ENCODE measurements at places on chromosomes 11 and 22.

DNA sequence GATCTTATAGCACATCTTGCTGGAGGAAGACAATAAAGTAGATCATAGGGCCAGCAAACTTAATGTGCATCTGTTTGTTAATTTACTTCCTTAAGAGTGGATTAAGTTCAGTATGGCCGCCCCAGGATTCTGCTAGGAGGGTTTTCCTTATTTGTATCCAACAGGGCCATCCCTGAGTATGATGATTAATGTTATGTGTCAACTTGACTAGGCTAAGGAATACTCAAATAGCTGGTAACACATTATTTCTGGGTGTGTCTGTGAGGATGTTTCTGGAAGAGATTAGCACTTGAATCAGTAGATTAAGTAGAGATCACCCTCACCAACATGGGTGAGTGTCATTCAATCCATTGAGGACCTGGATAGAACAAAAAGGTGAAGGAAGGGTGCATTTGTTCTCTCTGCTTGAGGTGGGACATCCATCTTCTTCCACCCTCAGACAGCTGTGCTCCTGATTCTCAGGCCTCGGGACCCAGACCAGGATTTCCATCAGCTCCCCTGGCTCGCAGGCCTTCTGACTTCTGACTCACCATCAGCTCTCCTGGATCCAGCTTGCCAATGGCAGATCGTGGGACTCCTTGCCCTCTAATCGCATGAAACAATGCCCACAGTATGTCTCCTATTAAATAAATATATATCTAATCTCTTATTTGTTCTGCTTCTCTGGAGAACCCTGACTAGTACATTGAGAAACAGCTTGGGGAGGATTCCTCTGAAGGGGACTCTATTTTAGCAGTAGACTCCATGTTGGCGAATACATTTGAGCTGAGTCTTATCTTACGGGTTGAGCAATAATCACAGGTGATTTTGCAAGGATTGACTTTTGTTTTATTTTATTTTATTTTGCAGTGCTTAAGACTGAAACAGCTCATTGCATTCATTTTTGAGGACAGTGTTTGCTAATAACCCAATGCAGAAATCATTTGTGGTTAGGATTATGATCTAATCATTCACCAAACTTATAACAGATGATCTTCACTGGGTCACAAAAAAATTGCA is 9.0 kb upstream of the ZBTB44 start:
- no peak for DNase-seq
- H3K36me3 ChIP-seq, result no peaks in the 10 kb centered on the region
- H3K27ac ChIP-seq, result no peak overlapping the region
- H3K4me3 ChIP-seq, result no peak overlapping the region
- no peaks in the 10 kb centered on the region for H3K27me3 ChIP-seq

- no peaks in the 10 kb centered on the region for H3K4me1 ChIP-seq
- peaks cover 65% of the 10 kb centered on the region for H3K36me3 ChIP-seq
- H3K27ac ChIP-seq, result no peak overlapping the region
- H3K4me3 ChIP-seq, result no peak overlapping the region
- no peak for DNase-seq
Observed at GRCh38 chr11:61404103-61404502, 11.7 kb downstream of the TMEM216 start.

GRCh38 chr11:100766764-100767163 is 79.7 kb downstream of the ARHGAP42 start:
- H3K4me1 ChIP-seq, result no peaks in the 10 kb centered on the region
- H3K36me3 ChIP-seq, result no peaks in the 10 kb centered on the region
- no peak for DNase-seq
- H3K4me3 ChIP-seq, result no peak overlapping the region

DNA sequence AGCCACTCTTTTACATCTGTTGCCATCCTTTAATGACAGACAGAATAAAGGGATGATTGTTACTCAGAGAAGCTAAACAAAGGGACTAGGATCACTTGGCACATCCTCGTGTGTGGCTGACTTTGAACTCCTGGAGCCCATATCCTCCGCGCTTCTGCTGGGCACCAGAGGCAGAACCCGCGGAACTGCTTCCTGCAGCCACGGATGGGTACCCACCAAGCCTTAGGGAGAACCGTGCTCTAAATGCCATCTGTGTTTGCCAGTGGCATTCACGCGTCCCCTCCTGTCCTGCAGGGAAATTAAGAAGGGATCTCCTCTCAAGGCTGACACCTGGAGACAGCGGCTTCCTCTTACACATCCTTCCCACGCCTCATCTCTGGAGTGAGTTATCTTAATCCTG is 294.4 kb downstream of the NTM start:
- no peaks in the 10 kb centered on the region for H3K36me3 ChIP-seq
- H3K27me3 ChIP-seq, result no peaks in the 10 kb centered on the region
- DNase-seq, result no peak
- H3K27ac ChIP-seq, result no peak overlapping the region
- no peak overlapping the region for H3K4me3 ChIP-seq
- no peaks in the 10 kb centered on the region for H3K4me1 ChIP-seq

DNA sequence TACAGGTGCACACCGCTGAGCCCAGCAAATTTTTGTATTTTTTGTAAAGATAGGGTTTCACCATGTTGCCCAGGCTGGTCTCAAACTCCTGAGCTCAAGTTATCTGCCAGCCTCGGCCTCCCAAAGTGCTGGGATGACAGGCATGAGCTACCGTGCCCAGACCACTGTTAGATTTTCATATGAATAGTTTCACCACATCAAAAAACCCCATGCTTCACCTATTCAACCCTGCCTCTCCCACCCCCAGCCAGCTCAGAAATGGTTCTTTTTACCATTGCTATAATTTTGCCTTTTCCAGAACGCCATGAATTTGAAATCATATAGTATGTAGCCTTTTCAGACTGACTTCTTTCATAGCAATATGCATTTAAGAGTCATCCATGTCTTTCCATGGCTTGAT is 37.9 kb downstream of the CDPF1 start:
- H3K36me3 ChIP-seq, result peaks cover 63% of the 10 kb centered on the region
- no peak overlapping the region for H3K27ac ChIP-seq
- H3K4me1 ChIP-seq, result no peaks in the 10 kb centered on the region
- H3K27me3 ChIP-seq, result no peaks in the 10 kb centered on the region

- no peak overlapping the region for H3K4me3 ChIP-seq
- DNase-seq, result no peak
- no peaks in the 10 kb centered on the region for H3K36me3 ChIP-seq
- no peak overlapping the region for H3K27ac ChIP-seq
- H3K4me1 ChIP-seq, result no peaks in the 10 kb centered on the region
Observed at GRCh38 chr11:94379613-94380012, 21.6 kb downstream of the GPR83 start.

DNA sequence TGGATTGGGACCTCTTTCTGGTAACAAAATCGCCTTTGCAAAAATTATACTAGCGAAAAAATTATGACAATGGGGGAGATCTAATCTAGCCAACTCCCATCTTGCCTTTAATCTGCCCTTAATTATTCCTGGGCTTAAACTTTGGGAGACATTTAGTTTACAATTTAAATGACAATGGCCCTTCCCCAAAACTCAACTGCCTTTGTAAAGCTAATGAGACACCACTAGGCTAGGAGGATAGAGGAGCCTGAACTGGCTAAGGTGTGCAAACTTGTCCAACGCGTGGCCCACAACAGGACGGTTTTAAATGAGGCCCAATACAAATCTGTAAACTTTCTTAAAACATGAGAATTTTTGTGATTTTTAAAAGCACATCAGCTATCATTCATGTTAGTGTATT is 67.3 kb downstream of the RSF1 start:
- H3K36me3 ChIP-seq, result peaks cover 9% of the 10 kb centered on the region
- DNase-seq, result no peak
- no peaks in the 10 kb centered on the region for H3K4me1 ChIP-seq
- H3K27ac ChIP-seq, result no peak overlapping the region
- H3K4me3 ChIP-seq, result no peak overlapping the region
- no peaks in the 10 kb centered on the region for H3K27me3 ChIP-seq

GRCh38 chr11:78187366-78188285 is 800 bp downstream of the KCTD21 start:
- H3K27me3 ChIP-seq, result no peaks in the 10 kb centered on the region
- peaks cover 6% of the 10 kb centered on the region for H3K36me3 ChIP-seq
- H3K27ac ChIP-seq, result peak overlapping the region; percentile 92
- no peak for DNase-seq
- H3K4me1 ChIP-seq, result peaks cover 55% of the 10 kb centered on the region
- peak overlapping the region; percentile 85 for H3K4me3 ChIP-seq

DNA sequence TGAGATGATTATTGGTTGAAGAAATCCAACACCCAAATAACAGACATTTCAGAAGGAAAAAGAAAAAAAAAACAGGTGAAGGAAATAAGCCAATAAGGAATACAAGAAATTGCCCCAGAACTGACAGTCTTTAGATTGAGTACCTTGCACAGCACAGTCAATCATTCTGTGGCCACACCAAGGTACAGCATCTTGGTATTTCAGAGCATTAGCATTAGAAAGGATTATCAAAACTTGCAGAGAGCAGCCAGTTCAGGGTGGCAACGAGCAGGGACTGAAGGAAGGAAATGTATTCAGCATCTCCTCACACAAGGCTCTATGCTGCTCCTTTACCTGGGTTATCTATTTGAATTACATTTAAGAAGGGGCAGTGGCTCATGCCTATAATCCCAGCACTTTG is 2.1 kb downstream of the ADA2 start:
- H3K27me3 ChIP-seq, result no peaks in the 10 kb centered on the region
- H3K4me1 ChIP-seq, result no peaks in the 10 kb centered on the region
- DNase-seq, result no peak
- H3K36me3 ChIP-seq, result no peaks in the 10 kb centered on the region
- no peak overlapping the region for H3K27ac ChIP-seq

DNA sequence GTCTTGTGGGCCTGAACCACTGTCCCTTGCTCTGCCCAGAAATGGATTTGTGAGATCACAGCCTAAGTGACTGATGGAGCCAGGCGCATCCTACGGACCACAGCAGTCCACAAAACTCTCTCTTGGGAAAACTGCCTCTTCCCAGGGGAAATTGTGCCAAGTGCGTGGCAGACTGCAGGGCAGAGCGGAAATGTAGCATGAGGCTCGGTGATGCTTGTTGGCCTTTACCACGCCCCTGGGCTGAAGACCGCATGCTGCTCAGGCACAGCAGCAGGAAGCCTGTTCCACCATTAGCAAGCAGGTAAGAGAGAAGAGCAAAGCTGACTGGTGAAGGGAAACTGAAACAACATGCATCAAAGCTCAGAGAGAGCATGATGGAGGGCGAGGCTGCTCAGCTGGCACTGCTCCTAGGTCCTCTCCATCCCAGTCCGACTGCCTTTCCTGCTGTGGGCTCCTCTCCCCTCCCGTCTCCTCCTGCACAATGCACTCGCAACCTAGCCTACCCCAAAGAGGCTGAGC is 26.5 kb upstream of the SCARF2 start:
- H3K4me3 ChIP-seq, result no peak overlapping the region
- no peak overlapping the region for H3K27ac ChIP-seq
- H3K27me3 ChIP-seq, result no peaks in the 10 kb centered on the region
- H3K36me3 ChIP-seq, result no peaks in the 10 kb centered on the region
- H3K4me1 ChIP-seq, result no peaks in the 10 kb centered on the region

- no peak overlapping the region for H3K27ac ChIP-seq
- H3K36me3 ChIP-seq, result no peaks in the 10 kb centered on the region
- no peak for DNase-seq
- H3K4me3 ChIP-seq, result no peak overlapping the region
- no peaks in the 10 kb centered on the region for H3K4me1 ChIP-seq
Observed at GRCh38 chr22:33063611-33064010, 5.4 kb upstream of the SYN3 start.

DNA sequence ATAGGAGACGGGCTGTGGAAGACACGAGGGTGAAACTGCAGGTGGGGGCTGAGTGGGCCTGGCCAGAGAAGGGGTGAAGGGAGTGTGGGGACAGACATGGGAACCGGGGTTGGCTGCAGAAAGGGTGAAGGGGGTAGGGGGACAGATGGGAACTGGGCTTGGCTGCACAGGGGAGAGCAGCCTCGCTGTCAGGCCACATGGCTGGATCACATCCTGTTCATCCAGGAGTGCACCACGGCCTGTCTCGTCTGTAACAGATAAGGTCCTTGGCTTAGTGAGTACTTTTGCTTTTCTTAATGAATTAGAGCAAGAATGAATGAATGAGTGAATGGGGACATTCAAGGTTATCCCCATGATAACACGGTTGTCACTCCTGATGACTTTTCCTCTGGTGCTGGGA is 13.5 kb downstream of the FBLN1 start:
- peaks cover 60% of the 10 kb centered on the region for H3K4me1 ChIP-seq
- H3K36me3 ChIP-seq, result peaks cover 6% of the 10 kb centered on the region

DNA sequence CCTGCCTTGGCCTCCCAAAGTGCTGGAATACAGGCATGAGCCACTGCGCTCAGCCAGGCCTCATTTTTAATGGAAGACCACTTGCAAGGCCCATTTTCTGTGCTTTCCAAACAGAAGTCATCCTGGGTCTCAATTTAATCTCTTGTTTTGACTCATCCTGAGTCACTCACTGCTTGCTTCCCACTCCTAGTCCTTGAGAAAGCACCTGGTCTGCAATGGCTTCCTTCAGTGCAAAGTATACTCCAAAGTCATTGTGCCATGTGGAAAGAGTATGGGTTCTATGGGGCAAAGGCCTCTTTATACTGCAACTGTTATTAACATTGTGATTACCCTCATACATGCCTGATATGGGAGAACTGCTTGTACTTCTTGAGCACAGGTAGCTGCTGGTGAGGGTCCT is 18.3 kb upstream of the SLC5A1 start:
- H3K36me3 ChIP-seq, result no peaks in the 10 kb centered on the region
- DNase-seq, result no peak
- H3K27ac ChIP-seq, result no peak overlapping the region
- no peaks in the 10 kb centered on the region for H3K27me3 ChIP-seq
- no peaks in the 10 kb centered on the region for H3K4me1 ChIP-seq

DNA sequence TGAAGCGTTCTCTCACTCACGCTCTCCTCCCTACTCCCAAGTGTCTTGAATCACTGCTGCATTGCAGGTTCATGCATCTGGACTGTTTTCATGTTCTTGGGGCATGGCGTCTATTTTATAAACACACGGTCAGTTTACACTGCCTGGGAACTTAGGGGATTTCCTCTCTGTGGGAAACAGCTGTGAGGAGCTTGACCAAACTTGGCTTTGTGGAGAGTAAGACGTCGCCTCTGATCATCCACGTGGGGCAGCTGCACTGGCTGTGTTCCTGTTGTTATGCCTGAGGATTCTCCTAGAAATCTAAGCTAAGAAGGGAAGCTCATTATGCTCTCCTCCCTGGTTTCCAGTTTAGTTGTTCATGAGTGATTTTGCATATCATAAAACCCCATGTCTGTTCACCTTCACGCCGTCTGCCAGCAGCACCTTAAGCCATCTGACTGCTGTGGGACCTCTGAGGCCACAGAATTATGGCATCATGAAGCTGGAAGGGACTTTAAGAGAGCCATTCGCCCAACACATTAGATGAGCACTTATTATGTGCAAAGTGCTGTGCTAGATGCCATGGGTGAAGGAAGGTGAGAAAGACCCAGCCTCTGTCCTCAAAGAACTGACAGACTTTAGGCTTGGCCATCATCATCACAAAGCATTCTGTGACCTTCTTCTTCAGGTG is 38.8 kb upstream of the POU2AF1 start:
- H3K27ac ChIP-seq, result peak overlapping the region; percentile 34
- H3K27me3 ChIP-seq, result no peaks in the 10 kb centered on the region
- no peak overlapping the region for H3K4me3 ChIP-seq
- no peaks in the 10 kb centered on the region for H3K36me3 ChIP-seq
- H3K4me1 ChIP-seq, result no peaks in the 10 kb centered on the region

Measured in tibial artery (tissue), 4 donors.